ENCODE measurements at places on chromosomes 6 and 20.

- DNase-seq = peak; percentile 25
Measured at GRCh38 chr6:16168858-16169257, 40.0 kb downstream of the MYLIP start.

DNA sequence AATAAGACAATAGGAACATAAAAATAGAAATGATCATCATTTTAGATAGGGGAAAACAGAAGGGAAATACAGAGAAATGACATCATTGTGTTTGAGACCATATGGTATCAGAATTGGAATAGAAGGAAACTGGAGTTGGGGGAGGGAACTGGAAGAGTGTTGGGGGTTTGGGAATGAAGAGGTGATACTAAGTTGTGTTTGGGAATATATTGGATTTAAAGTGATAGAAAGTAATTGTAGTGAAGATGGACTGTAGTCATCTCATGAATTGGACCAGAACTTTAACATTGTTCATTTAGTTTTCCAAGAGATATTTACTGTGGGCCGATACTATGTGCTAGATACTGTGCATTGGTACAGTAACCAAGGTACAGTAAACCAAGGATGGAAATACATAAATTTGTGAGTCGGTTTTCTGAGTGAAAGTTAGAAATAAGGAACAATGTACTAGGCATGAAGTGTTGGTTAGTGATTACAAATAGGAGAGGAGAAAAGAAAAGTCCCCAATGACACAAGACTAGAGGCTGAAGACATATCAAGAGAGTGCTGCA lies 32.3 kb downstream of the KCNQ5 start:
- DNase-seq = no peak

- no peak for DNase-seq
Measured at GRCh38 chr20:50735813-50736212, 4.4 kb downstream of the PARD6B start.

DNA sequence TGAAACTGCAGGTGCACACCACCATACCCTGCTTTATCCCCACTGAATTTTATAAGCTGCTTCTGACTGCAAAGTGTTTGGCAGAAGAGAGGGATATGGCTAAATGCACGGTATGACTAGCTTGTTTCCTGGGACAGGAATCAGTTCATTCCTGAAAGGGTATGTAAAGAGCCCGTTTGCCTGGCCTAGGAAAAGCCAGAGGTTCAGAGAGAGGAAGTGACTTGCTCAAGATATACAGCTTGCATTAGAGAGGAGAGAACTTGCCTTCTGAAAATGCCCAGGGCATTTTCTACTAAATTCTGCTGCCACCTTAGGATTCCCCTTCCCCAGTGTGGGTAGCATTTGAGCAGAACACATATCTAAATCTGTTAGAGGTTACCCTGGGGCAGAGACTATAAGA lies 683 bp upstream of the GCNT2 start:
- no peak for DNase-seq

- DNase-seq = no peak
Measured at GRCh38 chr6:43986177-43986825, 141.0 kb downstream of the MRPL14 start.

- DNase-seq = no peak
Measured at GRCh38 chr20:63856098-63856511, 5.2 kb upstream of the ABHD16B start.

DNA sequence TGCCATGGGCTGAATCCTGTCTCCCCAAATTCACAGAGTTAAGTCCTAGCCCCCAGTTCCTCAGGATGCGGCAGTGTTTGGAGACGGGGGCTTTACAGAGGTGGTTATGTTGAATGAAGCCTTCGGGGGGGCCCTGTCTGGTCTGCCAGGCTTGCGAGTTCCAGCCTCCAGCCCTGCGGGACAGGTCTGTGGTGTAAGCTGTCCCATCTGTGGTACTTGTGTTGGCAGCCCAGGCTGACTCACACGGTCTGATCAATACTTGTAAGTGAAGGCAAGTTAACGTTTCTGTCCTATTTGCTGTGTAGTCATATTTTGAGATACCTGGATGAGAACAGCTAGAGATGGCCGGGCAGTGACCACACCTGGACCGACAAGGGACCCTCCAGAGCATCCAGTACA lies 51.8 kb upstream of the GPR31 start:
- DNase-seq = no peak

DNA sequence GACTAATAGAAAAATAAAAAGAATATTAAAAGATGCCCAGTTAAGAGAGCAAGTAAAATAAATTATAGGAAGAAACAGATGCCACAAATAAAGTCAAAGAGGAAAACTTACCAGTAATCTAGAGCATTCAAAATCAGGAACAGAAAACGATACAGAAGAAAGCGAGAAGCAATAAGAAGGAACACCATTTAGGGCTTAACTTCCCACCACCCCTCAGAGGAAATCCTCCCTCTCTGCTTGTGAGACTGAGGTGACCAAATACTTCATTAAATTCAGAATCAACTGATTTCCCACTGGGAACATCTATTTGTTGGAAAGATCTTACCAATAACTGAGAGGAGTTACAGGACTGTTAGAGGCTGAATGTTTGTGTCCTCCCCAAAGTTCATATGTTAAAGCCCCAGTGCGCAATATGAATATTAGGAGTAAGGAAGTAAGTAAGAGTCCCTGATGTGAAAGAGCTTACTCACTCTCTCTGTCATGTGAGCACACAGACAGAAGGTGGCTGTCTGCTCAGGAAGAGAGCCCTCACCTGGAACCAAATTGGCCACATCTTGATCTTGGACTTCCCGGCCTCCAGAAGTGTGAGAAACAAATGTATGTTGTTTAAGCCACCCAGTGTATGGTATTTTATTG lies 19.5 kb downstream of the KATNA1 start:
- DNase-seq = no peak

DNA sequence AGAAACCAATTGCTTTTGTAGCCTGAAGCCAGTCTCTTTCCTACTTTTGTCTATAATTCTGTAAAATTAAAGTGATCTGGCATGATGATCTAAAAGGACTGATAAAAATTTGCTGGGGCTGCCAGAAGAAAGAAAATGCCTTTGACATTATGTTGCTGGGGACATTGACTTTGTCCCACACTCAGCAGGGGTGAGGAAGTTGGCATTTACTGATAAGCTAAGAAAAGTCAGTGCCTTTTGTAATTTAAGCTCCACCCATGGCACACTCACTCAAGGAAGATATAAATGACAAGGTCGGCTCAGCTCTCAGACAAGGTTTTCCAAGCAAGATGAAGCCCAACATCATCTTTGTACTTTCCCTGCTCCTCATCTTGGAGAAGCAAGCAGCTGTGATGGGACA lies at the start of gene SEMG1:
TSS of gene SEMG1 (plus strand) at position 309 of the 400 bp plus-strand sequence. CDS start at position 330, 21 bp downstream.
- no peak for DNase-seq

DNA sequence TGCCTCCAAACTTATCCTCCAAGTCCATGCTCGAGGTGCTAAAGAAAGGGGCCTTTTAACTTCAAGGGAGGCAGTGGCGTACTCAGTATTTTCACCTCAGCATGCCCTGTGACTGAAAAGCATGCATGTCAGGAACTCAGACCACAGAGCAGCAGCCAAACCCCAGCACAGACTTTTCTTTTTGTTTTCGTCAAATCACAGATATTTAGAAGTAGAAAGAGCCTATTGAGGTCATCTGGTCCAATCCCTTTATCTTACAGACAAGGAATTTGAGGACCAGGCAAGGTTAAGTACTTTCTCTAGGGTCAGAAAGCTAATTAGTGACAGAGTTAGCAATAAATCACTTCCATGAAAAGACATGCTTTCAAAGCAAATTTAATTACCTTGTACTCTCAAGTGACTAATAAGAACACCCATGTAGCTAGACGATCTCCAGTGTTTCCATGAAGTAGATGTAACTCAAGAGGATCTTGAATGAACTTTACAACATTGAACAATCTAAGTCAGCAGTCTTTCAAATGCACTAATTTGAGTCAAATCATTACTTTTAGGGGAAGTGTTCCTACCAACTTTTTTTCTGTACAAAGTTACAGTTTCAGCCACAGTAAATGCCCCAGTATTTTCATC lies 35.9 kb downstream of the MOXD1 start:
- no peak for DNase-seq

- no peak for DNase-seq
Measured at GRCh38 chr6:127051571-127052260, 66.8 kb upstream of the RSPO3 start.

- no peak for DNase-seq
Measured at GRCh38 chr20:53559816-53560215, 33.8 kb downstream of the ZNF217 start.

DNA sequence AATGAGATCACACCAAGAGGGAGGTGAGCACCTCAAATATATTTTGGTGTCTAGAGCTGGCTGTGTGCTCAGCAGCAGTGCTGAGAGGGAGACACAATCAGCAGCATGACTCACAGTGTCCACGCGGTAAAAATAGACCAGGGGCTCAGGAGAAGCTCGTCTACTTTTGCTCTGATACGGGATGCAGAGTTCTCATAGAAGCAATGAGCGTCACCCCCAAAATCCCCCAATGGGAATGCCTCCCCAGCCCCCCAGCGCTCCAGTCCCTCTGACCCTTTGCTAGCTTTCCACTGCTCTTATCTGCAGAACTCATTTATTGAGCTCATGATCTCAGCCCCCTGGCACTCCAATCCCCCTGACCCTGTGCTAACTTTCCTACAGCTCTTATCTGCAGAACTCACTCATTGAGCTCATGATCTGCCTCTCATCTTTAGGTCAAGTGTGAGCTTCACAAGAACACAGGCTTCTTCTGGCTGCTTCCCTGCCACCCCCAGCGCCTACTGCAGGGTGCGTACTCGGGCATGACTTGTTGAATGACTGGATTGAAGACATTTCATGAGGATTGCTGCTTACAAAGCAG lies 34.0 kb downstream of the SYNDIG1 start:
- no peak for DNase-seq

- DNase-seq = no peak
Measured at GRCh38 chr6:20312606-20313005, 89.1 kb upstream of the E2F3 start.

DNA sequence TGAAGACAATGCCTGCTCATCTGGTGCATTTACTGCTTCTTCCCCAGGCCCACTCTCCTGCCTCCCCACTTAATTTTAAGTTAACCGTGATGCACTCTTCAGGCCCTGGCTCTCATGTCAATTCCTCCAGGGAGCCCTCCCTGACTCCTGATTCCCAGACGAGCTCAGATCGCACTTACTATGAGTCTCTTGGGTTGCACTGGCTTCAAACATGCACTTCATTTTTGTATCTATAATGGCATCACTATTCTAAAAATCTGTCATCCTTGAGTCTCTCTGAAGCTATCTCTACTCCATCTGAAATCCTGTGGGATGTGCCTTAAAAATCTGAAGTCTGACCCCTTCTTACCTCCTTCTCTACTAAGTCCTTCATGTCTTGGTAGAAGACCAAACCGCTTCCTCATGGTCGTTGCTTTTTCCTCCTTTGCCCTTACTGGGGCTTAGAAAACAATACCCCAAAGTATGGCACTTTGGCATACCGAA lies 24.7 kb downstream of the COX4I2 start:
- DNase-seq = no peak

DNA sequence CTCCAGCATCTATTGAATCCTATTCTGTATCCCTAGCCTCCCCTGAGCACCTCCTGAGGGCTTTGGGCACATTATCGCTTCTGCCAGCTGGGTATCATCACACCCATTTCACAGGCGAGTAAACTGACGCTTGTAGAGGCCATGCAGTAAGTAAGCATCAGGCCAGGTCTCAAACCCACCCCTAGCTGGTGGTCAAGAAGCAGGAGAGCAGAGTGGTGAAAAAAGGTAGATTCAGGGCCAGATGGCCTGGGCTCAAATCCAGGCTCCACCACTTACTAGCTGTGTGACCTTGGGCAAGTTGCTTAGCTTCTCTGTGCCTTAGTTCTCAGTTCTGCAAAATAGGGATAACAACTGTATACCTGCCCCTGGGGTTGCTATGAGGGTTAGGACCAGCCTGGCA lies 19.9 kb downstream of the GRM4 start:
- DNase-seq = no peak

GRCh38 chr6:135423649-135424128 lies 73.9 kb downstream of the AHI1 start:
- no peak for DNase-seq

DNA sequence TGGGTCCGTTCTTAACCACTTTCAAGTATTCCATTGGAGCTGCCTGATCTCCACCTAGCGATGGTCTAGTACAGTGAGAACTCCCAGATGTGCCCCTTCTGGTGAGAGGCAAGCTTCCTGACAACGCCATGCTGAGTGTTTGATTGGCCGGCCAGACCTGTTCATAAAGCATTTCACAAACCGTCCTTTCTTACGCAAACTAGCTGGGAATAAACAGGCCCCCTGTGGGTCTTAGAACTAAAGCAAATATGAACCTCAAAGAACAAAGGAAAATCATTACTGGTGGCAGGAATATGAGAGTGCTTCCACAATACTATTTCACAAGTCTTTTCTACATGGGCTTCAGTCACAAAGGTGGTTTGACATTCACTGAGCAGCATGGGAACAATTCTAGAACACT lies 15.6 kb upstream of the GCNT2 start:
- no peak for DNase-seq

DNA sequence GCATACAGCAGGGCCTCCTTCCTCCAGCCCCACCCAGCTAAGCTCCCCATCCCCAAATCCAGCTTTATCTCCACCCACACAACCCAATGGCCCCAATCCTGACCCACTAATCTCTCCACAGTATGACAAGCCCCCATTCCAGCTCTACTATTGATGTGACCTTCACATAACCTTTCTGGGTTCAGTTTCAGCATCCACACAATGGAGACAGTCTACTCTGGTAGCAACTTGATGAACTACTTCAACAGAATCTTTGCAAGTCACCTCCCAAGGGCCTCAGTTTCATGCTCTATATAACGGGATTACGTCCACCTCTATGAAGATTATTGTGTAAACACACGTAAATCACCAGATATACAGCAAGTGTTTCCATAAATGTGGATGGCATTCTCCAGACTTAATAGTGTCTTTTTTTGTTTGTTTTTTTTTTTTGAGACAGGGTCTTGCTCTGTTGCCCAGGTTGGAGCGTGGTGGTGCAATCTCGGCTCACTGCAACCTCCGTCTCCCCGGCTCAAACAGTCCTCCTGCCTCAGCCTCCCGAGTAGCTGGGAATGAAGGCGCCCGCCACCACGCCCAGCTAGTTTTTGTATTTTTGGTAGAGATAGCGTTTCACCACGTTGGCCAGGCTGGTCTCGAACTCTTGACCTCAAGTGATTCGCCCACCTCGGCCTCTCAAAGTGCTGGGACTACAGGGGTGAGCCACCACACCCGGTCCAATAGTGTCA lies 1.4 kb downstream of the AHCY start:
- no peak for DNase-seq

DNA sequence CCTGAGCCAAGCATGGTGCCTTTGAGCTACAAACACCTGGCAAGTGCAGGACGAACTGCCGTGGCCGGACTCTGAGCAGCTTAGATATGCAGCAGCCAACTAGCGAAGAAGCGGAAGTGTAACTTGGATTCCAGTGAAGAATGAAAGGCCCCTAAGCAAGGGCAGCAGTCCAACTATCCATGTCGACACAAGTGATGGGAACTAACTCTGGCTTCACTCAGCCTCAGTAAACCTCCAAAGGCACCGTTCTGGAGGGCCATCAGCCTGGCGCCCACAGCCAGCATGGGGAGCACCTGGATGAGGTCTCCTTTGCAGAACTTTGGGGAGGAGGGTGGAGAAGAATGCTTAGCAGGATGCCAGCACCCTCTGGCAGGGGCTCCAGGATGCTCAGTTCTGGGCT lies 78.4 kb upstream of the MLN start:
- no peak for DNase-seq

Data from NCI-H1436 (cell line).